ENCODE measurements at places on chromosomes 7 and 10. TPM values are rescaled to one million over a fixed set of nuclear protein-coding genes. Genes with fewer than 3 reads are reported as not detected.

DNA sequence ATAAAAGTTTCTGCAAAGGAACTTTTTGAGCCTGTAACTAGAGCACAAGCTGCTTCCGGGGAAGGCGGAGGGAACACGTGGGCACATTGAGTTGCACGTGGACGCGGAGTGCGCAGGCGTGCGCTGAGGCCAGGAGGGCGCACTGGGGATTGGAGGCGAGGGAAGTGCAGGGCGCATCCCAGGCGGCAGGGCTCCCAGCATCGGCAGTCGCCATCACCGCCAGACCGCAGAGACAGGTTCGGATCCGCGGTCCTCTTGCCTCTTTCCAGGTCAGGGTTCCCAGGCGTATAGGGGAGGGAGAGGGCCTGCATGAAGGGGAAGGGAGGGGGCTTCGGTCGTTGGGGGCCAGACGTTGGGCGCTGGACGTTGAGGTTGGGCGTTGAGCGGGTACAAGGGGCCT is at the start of gene TDRD1:
Gene TDRD1, plus strand, starts transcription at position 206 of the 400 bp plus-strand sequence. CDS start 8,479 bp downstream, outside the sequence.
- peak; percentile 22 for DNase-seq

The GATA3 gene
- 0.71 TPM for total RNA-seq

DNA sequence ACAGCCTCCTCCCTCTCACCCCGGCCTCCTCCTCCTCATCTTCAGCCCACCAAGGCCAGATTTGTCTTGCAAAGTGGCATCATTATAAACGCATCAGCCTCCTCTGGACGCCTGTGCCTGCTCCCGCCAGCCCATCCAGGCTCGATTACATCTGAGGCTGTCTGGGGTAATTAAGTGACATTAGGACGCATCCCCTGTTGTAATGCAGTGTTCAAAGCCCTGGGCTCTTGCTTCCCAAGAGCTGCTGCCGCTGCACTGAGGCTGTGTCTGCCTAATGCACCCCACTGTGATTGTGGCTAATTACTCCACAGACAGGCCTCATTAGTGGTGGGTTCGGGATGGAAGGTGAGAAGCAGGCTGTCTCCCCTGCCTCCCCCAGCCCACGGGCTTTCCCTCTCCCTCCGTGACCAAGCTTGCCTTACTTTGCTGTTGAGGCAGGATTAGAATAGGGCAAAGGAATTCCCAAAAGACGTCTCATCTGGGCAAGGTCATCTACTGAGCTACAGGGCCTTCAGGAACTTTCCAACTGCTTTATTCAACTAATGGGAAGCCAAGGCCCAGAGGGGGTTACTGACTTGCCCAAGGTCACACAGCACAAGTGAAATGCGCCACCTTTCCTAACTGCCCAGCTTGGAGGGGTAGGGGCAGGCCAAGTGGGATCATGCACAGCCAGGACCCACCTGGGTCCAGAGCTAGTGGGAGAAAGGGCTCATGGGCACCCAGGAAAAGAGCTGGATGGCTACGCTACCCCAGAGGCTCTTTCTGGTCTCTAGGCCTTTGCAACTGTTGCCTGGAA is 66.2 kb upstream of the PCBD1 start:
- DNase-seq, result peak; percentile 15

DNA sequence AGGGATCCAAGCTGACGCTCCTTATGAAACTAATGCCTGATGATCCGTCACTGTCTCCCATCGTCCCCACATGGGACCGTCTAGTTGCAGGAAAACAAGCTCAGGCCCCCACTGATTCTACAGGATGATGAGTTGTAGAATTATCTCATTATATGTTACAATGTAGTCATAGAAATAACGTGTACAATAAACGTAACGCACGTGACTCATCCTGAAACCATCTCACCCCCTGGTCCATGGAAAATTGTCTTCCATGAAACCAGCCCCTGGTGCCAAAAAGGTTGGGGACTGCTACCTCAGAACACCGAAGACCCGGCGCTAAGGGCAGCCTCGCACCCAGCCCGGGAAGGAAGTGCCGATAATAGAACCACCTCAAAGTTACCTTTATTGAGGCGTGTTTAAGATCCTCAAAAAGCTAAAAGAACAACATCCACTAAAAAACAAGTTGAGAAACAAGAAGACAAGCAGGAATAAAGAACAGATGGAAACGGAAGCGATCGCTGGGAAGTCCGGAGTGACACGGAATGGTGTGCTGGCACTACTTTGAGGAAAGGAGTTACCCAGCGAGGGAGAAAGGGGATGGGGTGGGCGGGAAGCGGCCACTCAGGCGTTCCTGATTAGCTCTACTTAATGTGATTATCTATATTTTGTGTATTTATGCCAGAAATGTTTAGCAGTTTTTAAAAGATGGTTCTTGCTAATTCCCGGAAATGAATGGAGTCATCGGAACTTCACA is 50.1 kb upstream of the PRKAR1B start:
- DNase-seq, result no peak

DNA sequence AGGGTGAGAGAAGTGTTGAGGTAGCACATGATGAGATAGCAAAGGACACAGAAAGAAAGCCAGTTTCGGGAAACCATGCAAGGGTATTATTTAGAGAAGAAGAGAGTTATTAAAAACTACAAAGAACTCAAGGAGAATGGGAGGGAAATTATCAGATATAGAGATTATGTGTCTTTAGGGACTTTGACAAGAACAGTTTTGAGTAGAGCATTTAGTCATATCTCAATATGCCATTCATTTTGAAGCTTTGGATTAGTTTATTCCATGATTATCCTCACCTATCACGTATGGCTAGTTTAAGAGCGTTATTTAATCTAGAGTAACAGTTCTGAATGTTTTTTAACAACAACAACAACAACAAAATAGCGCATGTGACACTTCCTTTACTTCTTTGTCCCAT is 409.4 kb downstream of the EXOC4 start:
- no peak for DNase-seq

DNA sequence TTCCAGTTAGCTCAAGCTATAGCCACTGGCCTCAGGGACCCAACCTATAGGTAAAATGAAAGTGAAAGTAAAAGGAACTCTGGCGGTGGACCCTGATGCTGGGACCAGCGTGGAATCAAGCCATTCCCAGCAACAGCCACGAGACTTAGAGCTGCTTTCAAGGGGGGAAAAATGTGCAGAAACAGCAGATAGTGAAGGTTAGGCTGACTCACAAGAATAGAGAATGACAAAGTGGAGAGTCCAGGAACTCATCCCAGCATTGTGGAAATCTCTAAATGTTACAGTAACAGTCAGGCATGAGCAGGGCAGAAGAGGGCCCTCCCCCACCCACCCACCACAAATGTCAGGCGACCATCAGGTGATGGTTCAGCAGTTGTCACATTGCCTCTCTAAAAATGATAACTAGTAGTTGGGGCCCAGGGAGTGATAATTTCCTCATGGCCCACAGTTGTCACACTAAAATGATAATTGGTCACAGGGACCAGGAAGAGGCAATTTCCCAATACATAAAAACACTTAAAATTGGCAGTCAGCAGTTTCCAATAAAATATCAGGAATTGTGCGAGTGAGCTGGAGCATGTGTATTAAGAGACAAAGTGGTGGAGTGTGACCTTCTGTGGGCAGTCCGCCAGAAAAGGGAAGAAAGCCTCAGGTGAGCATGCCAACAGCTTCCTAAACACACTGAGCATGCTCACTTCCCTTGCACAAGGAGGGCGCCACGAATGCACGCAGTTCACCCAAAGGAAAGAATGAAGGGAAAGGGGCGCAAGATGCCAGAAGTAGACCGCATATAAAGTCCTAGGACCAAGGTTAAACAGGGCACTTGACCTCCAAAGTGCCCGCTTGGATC is 129.8 kb upstream of the PPP1R3A start:
- no peak for DNase-seq

The GPR37 gene
- total RNA-seq, result 0.09 TPM

- no peak for DNase-seq
Measured at GRCh38 chr7:120402079-120402767, 129.2 kb downstream of the KCND2 start.

DNA sequence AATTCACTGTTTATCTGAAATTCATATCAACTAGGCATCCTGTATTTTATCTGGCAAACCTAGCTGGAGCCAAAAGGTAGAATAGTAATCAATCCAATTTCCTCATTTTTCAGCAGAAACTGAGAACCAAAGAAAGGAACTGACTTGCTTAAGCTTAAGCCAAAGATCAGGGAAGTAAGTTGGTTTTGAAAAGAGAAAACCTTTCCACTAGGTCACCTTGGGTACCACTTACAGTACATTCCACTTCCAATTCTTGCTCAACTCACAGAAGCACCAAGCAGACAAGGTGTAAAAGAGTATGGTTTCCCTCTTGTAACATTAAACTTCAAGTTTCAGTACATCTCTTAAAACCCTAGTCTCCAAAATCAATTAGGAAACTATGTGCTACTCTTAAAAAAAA is 79.6 kb downstream of the ZFAND4 start:
- no peak for DNase-seq

DNA sequence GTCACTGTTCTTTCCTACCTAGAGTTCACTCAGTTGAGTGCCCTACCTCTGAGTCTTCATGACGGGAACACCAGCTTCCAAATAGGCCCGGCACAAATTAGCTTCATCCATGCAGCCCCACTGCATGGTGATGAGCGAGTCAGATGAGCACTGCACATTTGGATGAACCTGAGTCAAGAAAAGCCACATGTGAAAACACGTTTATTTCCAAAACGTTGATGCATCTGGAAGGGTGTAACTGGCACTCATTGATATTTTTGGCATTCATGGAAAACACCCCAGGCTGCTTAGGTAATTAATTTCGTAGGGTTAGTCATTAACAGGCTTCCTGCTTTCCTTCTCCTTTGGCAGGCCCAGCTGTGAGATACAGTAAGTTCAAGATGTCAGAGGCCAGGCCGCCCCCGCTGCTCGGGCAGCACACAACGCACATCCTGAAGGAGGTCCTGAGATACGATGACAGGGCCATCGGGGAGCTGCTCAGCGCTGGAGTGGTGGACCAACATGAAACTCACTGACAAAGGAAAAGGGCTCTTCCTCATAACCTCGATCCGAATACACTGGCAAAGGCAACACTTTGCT is 725.2 kb downstream of the SUGCT start:
- DNase-seq, result no peak

DNA sequence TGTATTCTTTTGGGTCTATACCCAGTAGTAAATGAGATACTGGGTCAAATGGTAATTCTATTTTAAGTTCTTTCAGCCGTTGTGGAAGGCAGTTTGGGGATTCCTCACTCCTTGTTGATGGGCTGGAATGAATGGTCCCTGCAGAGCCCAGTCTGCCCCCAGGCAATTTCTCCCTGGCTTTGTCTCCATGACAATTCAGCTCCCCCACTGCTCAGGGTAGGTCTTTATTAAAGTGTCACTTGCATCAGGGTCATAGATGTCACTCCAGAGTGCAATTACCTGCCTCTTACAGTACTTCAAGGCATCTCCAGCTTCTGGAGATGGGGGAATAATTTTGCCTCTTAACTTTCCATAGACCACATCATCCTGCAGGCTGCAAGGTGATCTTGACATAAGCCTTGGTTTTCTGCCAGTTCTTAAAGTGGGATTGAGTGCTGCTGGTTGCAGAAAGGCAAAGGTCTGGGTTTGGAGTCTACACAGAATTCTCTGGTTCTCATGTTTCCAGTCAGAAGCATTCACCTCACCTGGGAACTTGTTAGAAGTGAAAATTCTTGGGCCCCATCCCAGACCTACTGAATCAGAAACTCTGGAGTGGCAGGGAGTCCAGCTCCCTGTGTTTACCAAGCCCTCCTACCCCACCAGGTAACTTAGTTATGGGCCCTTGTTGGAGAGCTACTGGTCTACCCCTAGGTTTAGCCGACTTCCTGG is 442.4 kb downstream of the GALNT17 start:
- DNase-seq, result no peak

The RHEB gene
- total RNA-seq, result 119 TPM

DNA sequence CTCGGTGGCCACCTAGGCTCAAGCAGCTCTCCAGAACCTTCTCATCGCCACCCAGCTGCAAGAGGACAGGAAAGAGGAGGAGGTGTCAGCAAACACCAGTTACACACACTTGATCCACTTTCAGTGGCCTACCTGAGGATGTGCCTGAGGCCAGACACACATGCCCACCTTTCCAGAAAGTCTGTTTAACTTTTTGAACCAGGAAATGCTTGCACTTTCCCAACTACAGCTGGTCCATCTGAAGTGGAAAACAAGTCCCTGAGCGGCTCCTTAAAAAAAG is 15.7 kb upstream of the CYREN start:
- no peak for DNase-seq

The ABCB1 gene
- total RNA-seq, result 0.74 TPM

DNA sequence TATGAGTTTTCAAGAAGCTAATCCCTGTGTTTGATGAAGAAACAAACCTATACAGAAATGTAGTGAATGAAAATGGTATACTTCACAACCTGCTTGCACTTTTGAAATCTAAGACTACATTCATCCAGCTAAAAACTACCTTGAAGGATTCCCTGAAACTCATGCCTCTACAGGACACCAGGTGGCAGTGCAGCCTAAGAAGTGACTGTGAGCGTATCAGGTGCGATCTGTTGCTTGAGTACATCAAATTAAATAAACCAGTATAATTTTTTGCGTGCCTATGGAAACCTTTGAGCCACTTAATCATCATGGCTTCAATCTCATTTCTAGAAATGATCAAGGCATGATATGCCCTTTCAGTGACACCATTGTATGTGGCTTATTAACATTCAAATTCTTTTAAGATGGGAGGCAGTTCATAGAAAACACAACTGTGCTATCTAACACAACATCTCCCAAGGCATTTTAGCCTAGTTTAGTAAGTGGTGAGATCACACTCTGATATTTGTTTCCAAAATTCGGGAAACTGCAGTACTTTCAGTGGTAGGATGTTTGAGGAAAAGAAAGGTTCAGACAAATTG is 57.4 kb downstream of the PPP1R17 start:
- DNase-seq, result peak; percentile 51

GRCh38 chr10:3239920-3240894 is 67.6 kb upstream of the PITRM1 start:
- no peak for DNase-seq

- no peak for DNase-seq
Measured at GRCh38 chr7:106484562-106484961, 176.4 kb downstream of the CCDC71L start.

The NEUROG3 gene
- not detected for total RNA-seq

- DNase-seq, result no peak
Measured at GRCh38 chr7:46932676-46933424, 649.1 kb downstream of the TNS3 start.

The ADAM12 gene
- 0.68 TPM for total RNA-seq

- DNase-seq, result no peak
Measured at GRCh38 chr7:134755422-134756022, 23.9 kb upstream of the CALD1 start.

- no peak for DNase-seq
Measured at GRCh38 chr7:142910031-142910433, 23.5 kb downstream of the TRPV5 start.

- DNase-seq, result peak; percentile 53
Measured at GRCh38 chr7:17680026-17680425, 260.3 kb downstream of the SNX13 start.

- no peak for DNase-seq
Measured at GRCh38 chr7:132380059-132380458, 196.2 kb downstream of the PLXNA4 start.
